ENCODE measurements at places on chromosomes 12 and 14.

DNA sequence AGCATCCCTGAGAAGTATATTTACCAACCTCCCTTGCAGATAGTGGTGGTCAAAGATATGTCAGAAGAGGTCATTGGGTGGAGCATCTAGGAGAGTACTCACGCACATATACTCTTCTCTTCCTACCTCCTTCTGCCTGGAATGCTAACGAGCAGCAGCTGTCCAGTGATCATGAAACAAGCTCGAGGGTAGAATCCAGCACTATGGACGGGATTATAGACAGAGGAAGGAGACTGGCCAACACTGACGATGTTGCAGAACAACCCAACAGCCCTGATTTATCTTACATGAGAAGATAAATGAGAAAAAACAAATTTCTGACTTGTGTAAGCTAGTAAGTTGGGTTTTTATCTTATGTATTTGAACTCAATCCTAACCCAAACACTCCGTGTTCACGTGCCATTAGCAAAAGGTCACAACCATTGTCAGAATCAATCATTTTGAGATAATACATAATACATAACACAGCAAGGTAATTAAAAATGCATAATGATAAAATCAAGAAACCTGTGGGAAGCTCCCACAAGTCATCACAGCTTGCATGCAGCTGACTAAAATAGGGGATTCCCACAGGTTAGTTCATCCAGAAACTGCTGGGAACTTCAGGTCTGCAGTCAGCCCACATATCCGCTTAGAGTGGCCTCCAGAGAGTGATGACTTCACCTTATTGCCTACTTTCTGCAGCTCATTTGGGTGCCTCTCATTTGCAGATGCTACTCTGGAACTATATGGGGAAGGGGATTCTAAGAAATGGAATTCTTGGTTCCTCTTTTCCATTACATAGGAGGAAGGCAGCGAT is 36.3 kb upstream of the STK38L start:
- peak; percentile 82 for DNase-seq

DNA sequence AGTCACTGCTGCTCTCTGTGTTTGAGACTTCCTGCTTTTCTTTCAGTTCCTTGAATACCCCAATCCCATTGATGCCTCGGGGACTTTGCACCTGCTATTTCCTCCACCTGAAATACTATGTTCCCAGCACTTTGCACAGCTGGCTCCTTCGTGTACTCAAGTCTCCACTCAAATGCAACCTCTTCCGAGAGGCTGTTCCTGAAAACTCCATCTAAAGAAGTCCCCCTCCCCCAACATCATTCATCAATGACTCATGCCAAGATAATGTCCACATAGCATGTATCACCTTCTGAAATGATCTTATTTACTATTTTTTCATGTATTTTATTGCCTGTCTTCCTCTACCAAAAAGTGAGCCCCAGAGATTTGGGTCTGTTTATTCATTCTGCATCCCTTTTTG is 48.6 kb downstream of the HSPB8 start:
- DNase-seq, result no peak

GRCh38 chr12:75482646-75483045 is 2.1 kb downstream of the GLIPR1 start:
- peak; percentile 35 for DNase-seq

DNA sequence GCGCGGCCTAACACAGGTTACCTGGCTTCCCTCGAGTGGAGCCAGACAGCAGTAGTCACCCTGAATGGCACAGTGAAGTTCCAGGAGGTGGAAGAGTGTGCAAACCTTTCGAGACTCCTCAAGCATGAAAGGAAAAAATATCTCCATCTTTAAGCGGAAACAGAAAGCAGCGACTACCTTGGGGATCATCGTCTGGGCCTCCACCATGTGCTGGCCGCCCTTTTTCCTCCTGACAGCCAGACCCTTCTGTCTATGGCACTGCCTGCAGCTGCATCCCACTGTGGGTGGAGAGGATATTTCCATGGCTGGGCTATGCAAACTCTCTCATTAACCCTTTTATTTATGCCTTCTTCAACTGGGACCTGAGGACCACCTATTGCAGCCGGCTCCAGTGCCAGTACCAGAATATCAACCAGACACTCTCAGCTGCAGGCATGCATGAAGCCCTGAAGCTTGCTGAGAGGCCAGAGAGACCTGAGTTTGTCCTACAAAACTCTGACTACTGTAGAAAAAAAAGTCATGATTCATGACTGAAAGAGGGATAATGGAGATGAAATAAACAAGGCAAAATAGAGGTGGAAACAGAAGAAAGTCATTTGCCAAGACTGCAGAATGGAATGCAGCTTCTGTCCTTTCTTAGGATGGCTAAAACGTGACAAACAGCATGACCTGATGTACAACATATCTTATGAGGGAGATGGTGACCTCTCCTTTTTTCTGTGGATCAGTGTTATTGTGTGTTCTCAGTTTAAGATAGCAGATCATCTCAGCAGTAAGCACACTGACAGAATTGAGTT is 2.4 kb upstream of the HEBP1 start:
- no peak for DNase-seq

- no peak for DNase-seq
These were observed 54.7 kb downstream of the CPM start for GRCh38 chr12:68878283-68878682.

- DNase-seq, result peak; percentile 2
These were observed 41.1 kb downstream of the PTHLH start for GRCh38 chr12:27931390-27931789.

DNA sequence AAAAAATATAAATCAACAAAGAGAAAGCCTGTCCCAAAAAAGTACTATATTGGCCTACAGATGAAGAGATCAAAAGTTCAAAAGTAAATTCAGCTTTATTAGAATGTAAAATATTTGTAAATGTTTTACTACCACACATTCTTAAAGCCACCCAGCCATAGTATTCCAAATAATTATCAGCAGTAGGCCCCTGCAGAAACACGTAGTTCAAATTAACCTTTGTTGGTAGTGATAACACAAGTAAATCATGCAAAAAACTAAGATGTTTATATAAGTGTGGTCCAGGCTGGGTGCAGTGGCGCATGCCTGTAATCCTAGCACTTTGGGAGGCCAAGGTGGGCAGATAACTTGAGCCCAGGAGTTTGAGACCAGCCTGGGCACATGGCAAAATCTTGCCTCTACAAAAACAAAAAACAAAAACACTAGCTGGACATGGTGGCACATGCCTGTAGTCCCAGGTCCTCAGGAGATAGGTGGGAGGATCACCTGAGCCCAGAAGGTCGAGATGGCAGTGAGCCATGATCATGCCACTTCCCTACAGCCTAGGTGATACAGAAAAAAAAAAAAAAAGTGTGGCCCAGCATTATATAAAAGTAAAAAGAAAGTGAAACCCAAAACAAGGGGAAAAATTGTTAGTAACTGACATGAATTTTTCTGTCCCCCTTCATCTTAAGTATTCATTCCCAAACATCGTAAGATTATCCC is 17.9 kb downstream of the SPTLC2 start:
- no peak for DNase-seq

DNA sequence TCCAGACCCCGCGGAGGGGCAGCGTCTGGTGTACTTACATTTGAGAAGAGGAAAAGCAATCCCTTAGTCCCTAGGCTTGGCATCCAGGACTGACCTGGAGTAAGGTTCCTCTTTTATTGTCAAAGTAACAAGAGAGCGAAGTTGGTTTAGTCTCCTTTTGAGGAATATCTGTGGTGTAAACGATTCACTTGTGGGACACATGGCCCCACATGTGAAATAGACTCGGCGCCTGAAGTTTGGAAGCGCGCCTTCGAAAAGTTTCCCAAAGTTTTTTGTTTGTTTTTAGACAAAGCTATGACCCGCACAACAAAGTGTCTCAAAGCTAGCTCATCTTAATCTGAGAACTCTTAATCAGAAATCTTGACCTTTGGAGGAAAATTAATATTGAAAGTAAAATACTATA is 744 bp downstream of the STYX start:
- DNase-seq, result no peak

DNA sequence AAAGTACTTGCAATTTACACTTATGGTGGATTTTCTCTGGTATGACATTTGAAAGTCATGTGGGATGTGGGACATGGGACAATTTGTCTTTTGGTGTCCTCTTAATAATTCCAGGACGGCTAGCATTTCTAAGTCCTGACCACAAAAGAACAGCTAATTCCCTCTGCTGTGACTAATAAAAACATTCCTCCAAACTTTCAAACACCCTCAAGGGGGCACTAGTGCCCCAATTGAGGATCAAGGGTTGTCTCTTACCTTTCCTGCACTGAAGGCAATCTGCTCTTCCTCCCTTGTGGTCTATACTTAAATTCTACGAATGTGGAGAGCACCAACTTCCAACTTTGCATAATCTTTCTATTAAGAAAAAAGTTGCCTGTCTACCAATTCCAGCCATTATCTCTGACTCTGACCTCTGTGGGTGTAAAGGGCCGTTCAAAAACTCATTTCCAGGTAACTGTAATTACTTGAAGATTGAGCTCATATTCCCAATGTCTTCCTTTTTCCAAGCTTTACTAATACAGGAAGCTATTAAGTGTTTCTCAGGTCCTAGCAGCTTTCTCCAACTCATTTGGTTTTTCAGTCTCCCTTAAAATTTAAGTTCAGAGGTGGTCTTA is 210.2 kb downstream of the PTPRO start:
- peak; percentile 78 for DNase-seq

GRCh38 chr12:81809829-81810595 is 50.9 kb upstream of the PPFIA2 start:
- peak; percentile 35 for DNase-seq

DNA sequence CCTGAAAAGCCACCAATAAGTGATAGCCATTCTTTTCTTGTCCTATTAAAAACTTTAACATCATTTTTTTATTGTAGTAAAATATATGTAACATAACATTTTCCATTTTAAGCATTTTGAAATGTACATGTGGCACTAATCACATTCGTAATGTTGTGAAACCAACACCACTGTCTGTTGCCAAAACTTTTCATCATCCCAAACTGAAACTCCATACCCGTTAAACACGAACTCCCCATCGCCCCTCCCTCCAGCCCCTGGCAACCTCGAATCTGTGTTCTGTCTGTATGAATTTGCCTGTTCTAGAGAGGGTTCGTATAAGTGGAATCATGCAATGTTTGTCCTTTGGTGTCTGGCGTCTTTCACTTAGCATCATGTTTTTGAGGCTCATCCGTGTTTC is 75.9 kb downstream of the CCDC92 start:
- DNase-seq, result no peak

DNA sequence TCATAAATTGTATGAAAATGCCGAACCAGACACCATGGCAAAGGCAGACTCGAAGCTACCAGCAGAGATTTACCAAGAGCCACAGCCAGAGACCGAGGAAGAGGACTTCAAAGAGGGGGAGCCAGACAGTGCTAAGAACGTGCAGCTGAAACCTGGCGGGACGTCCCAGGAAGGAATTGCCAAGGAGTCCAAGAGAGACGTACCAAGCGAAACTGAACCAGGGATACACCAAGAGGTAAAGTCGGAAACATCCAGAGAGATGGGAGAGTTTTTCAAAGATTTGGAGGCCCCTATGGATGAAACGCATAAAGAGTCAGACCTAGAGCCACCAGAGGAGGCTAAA is 294 bp downstream of the SAMD15 start:
- no peak for DNase-seq

- DNase-seq, result no peak
These were observed 49.9 kb downstream of the LRP6 start for GRCh38 chr12:12217018-12217359.

GRCh38 chr12:7844116-7844515 is 28.6 kb downstream of the SLC2A14 start:
- no peak for DNase-seq

- DNase-seq, result peak; percentile 81
These were observed 11.0 kb downstream of the KRT7 start for GRCh38 chr12:52243856-52244614.

- DNase-seq, result no peak
These were observed 50.1 kb downstream of the ANAPC7 start for GRCh38 chr12:110353211-110353965.

DNA sequence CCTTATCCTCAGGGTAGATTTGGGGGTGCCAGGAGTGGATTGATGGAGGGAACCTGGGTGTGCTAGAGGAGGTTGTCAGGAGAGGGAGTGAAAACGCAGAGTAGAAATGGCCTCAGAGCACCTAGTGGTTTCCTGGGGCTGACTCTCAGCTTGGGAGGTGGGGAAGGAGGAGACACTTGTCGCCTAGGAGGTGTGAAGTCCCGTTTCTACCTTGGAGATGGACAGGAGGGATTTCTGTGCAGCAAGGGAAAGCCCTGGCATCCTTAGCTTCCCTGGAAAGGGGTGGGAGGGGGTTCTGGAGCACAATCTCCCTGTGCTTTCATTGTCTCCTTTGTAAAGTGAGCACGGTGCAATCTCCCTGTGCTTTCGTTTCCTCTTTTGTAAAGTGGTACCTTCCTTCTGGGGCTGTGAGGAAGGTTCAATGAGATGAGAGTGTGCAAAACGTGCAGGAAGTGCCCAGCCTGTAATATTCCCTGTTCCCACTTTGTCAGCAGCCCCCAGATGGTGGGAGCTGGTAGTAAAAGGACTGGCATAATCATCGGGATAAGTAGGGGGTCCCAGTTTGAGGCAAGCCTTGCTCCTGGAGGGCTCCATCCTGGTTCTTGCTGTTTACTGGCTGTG is 1.6 kb downstream of the OAS3 start:
- peak; percentile 13 for DNase-seq

DNA sequence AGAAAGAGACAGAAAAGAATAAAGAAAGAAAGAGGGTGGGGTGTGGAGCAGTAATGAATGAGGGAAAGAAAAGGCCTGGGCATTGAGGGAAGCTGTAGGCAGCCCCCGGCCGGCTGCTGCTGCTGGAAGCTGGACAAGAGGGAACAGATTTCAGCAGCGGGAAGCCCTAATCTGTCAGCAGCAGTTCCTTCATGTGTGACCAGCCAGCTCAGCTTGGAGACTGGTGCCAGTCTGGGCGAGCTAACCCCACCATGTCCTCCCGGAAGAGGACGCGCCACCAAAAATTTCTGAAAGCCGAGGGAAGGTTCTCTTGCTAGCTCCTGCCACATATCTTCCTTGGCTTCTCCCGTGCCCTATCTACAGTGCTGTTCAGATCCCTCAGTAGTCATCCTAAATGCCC is 236.8 kb downstream of the GRIN2B start:
- no peak for DNase-seq

DNA sequence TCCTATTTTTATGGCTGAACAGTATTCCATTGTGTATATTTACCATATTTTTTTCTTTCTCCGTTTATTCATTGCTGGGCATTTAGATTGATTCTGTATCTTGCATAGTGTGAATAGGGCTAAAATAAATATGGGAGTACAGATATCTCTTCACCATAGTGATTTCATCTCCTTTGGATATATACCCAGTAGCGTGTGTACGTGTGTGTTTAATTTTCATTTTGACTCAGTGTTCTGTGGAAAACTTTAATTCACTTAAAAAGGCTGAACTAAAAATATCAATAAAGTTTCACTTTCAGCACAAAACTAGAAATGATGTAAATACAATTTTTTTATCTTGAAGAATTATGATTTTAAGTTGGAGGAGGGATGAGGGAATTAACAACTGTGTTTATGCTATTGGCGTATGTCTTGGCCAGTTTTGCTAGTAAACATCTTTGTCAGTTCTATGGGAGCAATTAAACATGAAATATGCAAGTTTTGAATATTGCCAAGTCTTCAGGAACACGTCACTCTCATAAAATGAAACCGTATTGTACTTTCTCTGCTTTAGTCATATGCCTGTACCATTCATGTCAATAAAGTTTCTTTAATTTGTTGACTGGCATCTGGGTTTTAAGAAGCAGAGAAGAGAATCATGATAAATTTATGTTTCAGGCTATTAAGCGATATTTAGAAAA is 99.8 kb downstream of the PTGER2 start:
- peak; percentile 59 for DNase-seq

GRCh38 chr12:77943466-77943865 is 112.8 kb downstream of the NAV3 start:
- no peak for DNase-seq

GRCh38 chr12:67539329-67539728 is 109.2 kb upstream of the DYRK2 start:
- DNase-seq, result no peak

- no peak for DNase-seq
These were observed 33.3 kb downstream of the WNK1 start for GRCh38 chr12:785706-786105.
